ENCODE measurements at places on chromosomes 12 and 14.
A peak's percentile ranks its signal among the peaks of the same experiment; 100 is the strongest.

GRCh38 chr12:125159702-125160101 lies 94.5 kb downstream of the AACS start:
- no peak for DNase-seq

DNA sequence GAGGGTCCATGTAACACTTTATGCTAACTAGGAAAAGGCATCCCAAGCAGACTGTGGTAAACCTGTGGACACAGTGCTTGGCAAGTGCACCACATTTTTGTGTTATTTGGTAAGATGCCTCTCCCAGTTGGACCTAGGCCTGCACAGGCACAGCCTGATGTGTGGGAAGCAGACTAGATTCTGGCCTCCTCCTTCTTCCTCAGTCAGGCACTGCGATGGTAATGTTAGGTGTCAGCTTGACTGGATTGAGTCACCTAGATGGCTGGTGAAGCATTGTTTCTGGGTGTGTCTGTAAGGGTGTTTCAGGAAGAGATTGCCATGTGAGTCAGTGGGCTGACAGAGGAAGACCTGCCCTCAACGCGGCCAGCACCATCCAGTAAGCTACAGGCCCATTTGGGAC lies 25.3 kb upstream of the RHOJ start:
- DNase-seq: no peak

DNA sequence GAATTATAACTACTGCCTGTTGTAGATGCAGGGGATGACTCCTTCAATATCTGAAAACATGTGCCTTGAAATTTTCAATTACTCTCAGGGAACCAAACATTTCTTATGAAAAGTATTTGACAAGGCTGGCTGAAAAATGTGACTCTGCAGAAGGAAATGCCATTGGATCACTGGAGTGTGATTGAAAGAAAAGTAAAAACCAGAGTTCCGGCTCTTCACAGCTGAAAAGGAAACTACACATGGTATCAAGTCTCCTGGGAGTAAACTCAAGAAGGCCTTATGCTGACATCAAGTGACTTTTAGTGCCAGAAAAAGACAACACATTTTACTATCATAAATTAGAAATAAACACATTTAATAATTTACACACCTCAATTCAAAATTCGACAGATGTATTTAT lies 693.0 kb downstream of the LRFN5 start:
- DNase-seq: no peak

DNA sequence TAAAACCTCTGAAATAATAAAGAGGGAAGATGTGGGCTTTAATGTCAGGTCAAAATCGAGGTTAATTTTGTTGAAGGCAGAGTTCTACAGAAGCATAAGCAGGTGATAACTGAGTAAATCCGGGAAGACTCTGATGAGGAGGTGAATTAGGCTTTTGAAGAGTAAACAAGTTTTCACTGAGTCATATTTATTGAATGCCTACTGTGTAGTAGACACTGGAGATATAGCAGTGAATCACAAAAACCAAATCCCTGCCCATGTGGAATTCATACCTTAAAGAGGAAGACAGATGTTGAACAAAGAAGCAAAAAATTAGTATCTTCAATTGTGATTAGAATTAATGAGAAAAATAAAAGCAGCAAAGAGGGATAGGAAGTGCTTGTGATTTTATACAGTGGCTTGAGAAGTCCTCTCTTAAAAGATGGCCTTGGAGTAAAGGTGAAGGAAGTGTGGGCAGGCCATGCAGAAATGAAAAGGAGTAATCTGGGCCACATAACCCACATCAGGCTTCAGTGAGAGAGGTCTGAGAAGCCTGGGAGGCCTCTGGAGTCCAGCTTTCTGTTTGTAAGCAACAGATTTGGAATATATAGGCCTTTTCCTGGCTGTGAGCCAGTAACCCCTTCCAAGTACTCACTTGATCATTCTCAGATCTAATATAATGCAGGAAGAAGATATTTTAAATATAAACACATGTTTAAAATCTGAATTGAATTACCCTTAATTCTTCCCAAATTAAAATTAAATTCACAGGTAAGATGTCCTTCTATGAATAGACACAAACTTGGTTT lies 46.7 kb downstream of the BHLHE41 start:
- DNase-seq: no peak

- DNase-seq: peak; percentile 10
Measured at GRCh38 chr12:76031081-76031413, 529 bp downstream of the PHLDA1 start.

- no peak for DNase-seq
Measured at GRCh38 chr12:11885261-11886038, 185.3 kb upstream of the BCL2L14 start.

GRCh38 chr12:67968725-67969124 lies 20.5 kb upstream of the IFNG-AS1 start:
- DNase-seq: no peak

- no peak for DNase-seq
Measured at GRCh38 chr12:88035907-88036289, 6.7 kb upstream of the C12orf50 start.

GRCh38 chr12:122158700-122159285 lies 15.2 kb downstream of the IL31 start:
- DNase-seq: no peak

- no peak for DNase-seq
Measured at GRCh38 chr12:117334051-117334450, 27.4 kb downstream of the NOS1 start.

DNA sequence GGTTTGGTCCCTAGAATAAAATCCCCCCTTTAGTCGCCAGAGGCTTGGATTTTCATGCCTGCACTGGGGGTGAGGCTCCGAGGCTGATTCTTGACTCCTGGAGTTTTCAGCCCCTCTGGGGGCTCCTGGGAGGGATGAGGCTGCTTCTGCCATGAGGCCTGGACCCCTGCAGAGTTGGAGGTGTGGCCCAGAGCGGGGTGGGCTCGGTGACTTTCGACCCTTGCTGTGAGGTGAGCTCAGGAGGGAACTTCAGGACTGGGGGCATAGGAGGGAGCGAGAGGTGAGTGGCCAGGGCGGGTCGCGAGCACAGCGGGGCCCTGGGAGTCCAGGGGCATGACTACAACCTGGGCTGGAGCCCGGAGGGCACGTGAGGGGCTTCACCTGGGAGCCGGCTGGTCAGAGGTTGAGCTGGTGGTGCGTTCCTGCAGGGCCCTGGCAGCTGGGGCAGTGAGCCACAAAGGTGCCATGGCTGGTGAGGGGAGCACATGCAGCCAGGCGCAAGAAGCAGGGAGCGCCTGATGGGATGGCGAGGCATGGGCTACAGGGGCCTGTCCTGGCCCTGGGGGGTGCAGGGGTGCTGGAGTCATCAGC lies 168.2 kb downstream of the KIF26A start:
- no peak for DNase-seq

DNA sequence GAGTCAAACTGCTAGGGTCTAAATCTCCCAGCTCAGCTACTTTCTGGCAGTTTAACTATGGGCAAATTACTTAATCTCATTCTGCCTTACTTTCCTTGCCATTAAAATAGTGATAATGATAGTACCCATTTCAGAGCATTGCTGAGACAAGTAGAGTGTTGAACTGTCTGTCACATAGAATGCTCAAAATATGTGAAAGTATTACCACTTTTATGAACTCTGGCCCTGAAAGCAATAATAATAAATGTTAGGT lies 19.9 kb downstream of the SRGAP1 start:
- DNase-seq: no peak

GRCh38 chr12:89525305-89525823 lies 483 bp downstream of the POC1B start:
- peak; percentile 19 for DNase-seq

- DNase-seq: no peak
Measured at GRCh38 chr12:33533527-33533926, 93.9 kb upstream of the SYT10 start.

DNA sequence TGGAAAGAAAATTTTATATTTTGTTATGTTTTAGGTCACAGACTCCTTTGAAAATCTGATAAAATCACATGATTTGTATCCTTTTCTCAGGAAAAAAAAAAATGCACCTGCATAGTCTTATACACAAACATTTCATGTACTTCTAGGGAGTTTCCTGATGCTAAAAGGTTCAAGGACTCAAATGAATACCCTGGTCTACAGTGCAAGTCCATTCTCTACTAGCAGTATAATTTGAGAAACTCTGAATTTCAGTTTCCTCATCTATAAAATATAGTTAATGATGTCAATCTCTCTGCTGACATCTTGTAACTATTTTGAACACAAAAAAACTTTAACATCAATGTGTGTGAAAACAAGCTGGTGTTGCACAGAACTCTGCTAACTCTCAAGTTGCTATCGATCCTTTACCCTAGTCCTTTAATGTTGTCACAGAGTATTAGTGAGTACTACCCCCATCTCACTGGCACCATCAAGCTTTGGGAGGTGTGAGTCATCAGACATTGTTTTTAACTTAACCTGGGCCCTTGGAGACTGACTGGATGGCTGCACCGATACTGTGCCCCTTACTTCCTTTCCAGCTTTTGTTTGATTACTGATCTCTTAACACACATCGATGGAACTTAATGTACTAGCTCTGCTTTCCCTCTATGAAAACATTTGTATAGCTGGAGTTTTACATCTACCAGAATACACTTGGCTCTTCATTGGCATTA lies 251.9 kb upstream of the SOX5 start:
- DNase-seq: no peak

DNA sequence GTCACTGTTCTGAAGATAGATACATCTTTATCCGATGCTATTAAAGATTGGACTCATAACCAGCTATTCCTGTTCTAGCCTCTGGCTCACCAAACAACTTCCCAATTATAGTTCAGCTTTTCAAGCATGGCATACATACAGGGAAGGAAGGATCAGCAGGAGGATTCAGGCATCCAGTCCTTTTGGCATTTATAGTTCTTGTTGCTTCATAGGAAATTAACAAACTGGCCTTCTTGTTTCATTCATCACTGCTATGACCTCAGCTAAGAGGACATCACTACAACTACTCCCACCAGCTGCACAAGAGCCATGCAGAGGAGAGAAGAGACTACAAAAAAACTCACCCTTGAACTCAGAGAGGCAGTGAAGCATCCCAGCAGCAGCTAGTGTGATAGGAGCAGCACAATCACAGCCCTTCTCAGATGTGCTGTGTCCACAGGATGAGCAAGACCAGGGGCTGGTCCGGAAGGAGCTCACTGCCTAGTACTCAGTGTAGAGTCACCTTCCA lies 100.5 kb downstream of the SPTSSA start:
- DNase-seq: no peak

GRCh38 chr12:30437044-30437443 lies 258.6 kb downstream of the IPO8 start:
- DNase-seq: no peak

DNA sequence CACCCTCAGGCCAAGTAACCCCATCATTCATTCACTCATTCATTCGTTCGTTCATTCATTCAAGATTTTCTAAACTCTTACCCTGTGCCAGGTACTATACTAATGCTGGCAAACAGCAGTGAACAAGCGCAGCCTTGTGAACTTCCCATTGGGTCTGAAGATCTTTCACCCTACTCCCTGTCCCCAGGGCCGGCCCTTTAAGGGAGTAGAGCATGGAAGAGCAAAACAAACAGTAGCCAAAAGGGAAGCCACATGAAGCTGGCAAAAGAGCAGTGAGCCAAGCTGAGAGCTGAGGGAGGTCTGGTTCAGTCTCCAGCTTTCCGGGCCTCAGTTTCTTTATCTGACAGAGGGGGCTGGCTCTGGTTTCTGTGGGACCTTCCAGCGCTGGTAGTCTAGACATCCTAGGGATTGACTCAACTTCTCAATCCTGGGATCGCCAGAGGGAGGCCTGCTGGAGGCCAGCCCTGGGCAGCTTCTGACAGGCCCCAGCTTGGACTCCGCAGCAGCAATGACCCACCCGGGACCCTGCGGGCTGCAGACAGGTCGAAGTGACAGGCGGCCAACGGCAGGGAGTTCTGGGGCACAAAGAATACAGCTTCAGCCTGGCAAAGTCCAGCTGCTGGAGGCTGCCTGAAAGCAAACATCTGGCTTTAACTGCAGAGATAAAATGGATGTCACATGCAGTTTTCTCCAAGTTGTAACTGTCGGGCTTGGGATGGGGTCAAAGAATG lies 27.1 kb downstream of the ACTN1 start:
- no peak for DNase-seq

DNA sequence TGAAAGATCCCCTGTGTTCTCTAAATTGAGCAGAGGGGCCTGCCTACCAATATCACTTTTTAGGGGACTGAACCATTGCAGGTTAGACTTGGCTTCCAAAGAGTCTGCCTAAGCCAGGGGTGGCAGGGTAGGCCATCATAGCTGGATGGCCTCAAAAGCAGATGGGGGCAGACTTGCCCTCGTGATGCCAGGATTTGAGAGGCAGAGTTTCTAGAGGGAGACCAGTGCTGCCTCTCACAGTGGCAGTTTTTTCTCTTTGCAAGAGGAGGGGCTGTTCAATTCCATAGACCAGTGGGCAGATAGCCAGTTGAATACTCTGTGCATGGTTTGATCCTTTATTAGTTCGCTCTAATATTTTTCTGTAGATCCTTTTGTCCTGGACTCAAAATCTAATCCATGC lies 23.8 kb upstream of the SMCO2 start:
- no peak for DNase-seq

DNA sequence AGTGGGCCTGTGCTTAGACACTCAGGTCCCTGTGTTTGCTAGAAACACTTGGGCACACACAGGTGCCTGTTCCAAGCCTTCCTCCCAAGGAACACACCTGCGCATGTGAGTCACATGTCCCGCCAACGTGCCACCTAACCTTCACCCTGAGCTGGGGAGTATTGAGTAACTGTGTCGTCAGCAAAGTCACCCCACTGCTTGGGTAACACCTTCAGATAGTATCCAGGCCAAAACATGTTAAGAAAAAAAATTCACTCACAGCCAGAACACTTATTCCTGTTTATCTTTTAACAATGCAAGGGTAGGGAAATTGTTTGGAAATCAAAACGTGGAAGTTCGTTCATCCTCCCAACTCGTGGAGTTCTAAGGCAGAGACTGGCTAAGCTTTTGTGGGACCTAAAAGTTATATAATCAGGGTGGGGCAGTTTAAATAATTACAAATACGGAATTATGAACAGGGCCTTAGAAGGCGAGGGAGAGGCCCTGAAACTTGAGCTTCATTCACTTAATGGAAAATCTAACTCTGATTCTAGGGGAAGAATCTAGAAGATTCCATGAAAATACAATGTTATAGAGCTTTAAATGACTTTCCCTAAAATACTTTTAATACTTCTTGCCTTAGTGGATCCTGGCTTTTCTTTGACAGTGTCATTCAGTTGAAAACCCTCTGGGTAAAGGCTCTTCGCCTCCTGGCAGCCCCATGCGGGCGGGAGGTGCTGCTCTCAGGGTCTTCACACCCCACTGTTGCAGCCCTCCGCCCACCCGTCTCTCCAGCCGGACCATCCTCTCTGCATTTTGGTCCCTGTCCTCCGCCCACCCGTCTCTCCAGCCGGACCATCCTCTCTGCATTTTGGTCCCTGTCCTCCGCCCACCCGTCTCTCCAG lies 30.3 kb upstream of the ADIPOR2 start:
- peak; percentile 44 for DNase-seq

- DNase-seq: no peak
Measured at GRCh38 chr12:116471544-116471943, 87.6 kb upstream of the MAP1LC3B2 start.

Measured in activated T-helper 9 cell treated with anti-CD3 and anti-CD28 coated beads, Interleukin-2, amount 50 U/mL, for 16 hours (primary cell).